ENCODE measurements at places on chromosomes 11 and 22.

DNA sequence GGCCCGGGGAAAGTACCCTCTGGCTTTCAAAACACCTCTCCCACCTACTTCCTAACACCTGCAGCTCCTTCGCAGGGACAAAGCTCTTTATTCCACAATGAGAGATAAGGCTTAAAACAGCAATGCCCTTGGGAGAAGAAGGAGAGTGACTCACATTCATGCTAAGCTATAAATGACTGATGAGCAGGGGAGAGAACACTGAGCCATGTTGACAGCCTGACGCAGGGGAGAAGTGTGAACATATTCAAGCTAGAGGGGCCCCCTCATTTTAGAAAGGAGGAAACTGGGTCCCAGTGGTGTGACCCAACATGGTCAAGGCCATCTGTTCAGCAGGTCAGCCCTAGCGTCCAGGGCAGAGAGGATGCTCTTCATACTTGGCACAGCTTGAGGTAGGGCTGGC, 171.8 kb downstream of the DSCAML1 start:
- no peak for DNase-seq
- H3K27ac ChIP-seq = no peak overlapping the region
- no peaks in the 10 kb centered on the region for H3K4me1 ChIP-seq

DNA sequence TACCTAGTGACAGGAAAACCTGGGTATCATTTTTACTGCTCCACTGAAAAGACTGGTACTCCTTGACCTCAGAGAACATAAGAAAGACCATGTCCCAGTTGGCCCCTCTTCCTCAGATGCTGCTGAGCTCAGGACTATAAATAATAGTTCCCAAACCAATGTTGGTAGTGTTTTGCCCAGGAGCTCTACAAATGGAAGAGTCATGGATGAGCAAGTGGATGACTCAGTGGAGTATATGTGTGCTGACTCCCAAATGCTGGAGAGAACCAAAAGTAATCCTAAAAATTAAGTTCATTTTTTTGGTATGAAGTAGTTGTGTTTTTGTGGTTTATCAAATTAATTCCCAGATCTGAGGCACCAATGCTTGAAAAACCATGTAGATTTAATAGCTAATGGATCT, 482.0 kb downstream of the KCNA4 start:
- H3K4me3 ChIP-seq = no peak overlapping the region
- H3K36me3 ChIP-seq = peaks cover 2% of the 10 kb centered on the region
- H3K27me3 ChIP-seq = no peaks in the 10 kb centered on the region
- no peaks in the 10 kb centered on the region for H3K4me1 ChIP-seq

- no peak overlapping the region for H3K27ac ChIP-seq
- H3K36me3 ChIP-seq = peaks cover 1% of the 10 kb centered on the region
- H3K4me1 ChIP-seq = no peaks in the 10 kb centered on the region
- H3K27me3 ChIP-seq = no peaks in the 10 kb centered on the region
These were observed 64.3 kb upstream of the ZC3H12C start for GRCh38 chr11:110028921-110029320.

DNA sequence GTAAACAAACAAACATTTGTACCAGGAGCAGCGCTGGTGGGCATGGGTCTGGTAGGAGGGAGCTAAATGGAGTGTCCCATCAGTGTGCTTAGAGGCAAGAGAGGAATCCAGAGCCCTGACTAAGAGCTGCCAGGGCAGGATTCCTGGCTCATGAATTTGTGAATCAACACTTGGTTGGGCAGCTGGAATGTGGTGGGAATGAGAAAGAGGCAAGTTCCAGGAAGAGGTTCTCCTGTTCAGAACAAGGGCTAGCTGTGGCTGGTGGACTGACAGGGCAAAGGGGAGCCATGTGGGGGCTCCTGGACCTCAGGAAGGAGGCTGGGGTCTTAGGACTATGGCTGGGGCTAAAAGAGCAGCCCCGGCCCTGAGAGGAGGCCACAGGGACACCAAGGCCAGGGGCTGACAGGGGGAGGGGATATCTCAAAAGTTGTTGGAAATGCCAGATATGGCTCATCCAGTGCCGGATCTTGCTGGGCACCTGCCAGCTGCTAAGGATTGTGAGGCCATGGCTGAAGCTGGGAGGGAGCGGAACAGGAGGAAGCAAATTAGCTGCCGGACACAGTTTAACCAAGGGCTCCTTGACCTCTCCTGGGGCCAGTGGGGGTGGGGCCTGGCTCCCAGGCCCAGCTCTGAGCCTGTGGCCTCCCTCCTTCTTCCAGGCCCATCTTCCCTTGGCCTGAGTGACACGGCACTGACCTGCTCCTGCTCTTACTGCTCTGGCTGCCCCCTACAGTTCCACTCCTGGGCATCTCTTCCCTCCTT, 14.6 kb upstream of the P2RY6 start:
- H3K27me3 ChIP-seq = peaks cover 10% of the 10 kb centered on the region
- H3K4me3 ChIP-seq = no peak overlapping the region
- H3K27ac ChIP-seq = no peak overlapping the region
- no peak for DNase-seq
- H3K4me1 ChIP-seq = no peaks in the 10 kb centered on the region

DNA sequence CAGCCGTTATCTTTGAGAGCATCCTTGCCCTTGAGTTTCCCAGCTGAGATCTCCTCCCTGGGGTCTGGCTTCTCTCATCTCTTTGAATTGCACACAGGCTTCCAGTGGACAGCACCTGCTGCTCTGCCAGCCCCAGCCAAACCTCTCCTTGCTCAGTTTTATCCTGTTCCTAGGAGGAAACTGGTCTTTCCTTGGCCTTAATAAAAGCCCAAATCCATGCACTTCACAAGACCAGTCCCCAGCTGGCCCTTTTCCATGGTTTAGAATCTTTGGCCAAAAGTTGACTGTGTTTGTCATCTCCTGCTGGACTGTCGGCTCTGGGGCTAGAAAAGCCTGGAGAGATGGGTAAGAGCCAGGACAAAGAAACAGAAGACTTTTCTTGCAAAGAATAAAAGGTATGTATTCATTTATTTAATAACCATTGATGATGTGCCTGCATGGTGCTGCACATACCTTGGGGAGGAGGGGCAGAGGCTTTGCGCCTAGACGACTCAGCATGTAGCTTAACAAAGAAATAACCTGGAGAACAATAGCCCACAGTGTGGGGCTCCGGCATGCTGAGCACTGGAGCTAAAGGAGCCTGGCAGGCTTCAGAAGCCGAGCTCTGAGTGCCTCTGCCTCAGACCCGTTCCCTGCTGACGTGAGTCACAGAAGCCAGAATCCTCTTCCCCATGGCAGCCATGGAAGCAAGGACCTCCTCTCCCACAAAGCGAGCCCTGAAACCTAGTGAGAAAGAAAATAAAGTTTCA, 319.3 kb upstream of the B3GAT1 start:
- no peak for DNase-seq
- no peak overlapping the region for H3K27ac ChIP-seq
- H3K4me3 ChIP-seq = no peak overlapping the region
- peaks cover 73% of the 10 kb centered on the region for H3K27me3 ChIP-seq
- H3K4me1 ChIP-seq = no peaks in the 10 kb centered on the region

- no peak for DNase-seq
- no peak overlapping the region for H3K4me3 ChIP-seq
- no peaks in the 10 kb centered on the region for H3K36me3 ChIP-seq
These were observed 13.9 kb upstream of the PAK1 start for GRCh38 chr11:77487790-77488189.

DNA sequence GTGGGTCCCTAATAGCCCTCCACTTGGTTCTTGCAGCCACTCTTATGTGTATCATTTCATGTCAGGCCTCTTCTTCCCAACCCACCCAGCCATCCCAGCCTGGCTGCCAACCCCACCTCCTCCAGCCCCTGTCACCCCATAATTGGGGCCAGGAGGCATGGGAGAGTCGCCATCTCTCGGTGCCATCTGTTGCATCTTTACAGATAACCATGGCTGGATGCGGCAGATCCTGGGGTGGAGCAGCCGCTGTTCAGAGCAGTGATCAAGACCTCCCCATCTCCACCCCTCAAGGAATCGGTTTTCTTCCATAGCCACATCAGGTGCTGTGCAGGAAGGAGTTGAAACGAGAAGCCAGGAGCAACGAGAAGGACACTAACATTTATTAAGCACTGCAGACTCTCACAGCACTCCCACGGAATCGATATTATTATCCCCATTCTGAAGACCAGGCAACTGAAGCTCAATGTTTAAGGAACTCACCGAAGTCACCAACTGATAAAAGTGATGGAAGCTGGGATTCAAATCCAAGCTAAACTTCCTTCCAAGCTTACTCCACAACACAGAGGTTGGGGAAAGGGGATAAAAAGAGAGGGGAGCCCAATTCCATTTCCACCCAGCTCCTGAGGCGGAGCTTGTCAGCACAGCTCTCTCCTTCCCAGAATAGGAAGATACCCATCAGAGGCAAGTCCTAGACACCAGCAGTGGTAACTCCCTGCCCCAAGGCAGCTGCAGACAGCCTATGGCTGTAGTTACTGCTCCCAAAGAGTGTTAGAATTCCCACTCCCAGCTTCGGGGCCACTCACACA, 2.7 kb downstream of the SLC43A1 start:
- peak overlapping the region; percentile 99 for H3K4me3 ChIP-seq
- peak overlapping the region; percentile 61 for H3K27ac ChIP-seq
- DNase-seq = no peak
- H3K4me1 ChIP-seq = peaks cover 27% of the 10 kb centered on the region

DNA sequence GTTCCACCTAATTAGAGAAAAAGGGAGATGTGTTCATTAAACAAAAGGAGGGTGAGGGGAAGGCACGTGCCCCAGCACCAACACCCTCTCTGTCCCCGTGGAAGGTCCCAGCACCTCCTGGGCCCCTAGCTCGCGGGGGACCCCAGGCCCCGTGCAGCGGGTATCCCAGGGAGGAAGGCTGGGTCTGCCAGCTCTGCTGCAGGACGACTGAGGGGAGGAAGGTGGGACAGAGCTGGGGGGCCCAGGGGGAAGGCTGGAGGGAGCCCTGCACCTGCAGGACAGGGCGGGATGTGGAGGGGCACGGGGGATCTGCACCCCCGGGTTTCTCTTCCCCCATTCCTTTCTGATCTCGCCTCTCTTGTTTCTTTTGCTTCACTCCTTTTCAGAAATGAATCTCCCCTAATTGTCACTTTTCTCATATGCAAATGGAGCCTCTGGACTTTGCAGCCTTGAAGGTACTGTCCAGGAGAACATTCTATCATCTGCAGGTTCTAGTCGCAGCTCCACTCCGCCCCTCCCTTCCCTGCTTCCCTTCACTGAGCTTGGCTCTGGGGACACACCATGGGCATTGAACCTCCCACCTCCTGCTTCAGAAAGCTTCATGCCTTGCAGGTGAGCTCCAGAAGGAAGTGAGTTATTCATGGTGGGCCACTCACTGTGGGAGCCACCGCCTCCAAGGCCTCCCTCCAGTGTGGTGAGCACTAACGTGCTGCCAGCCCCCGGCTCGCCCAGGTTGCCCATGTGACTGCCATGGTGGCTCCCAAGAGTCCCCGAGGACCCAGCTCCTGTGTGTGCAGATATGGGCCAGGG, 111.0 kb downstream of the ST3GAL4 start:
- no peak for DNase-seq
- peaks cover 2% of the 10 kb centered on the region for H3K36me3 ChIP-seq
- H3K27me3 ChIP-seq = no peaks in the 10 kb centered on the region
- peak overlapping the region; percentile 47 for H3K4me3 ChIP-seq
- H3K4me1 ChIP-seq = peaks cover 21% of the 10 kb centered on the region

GRCh38 chr11:17930544-17931125, 82.2 kb downstream of the SERGEF start:
- peaks cover 16% of the 10 kb centered on the region for H3K36me3 ChIP-seq
- no peaks in the 10 kb centered on the region for H3K27me3 ChIP-seq
- peaks cover 7% of the 10 kb centered on the region for H3K4me1 ChIP-seq
- no peak overlapping the region for H3K27ac ChIP-seq

- peaks cover 16% of the 10 kb centered on the region for H3K27me3 ChIP-seq
- H3K36me3 ChIP-seq = no peaks in the 10 kb centered on the region
- no peak for DNase-seq
- H3K4me1 ChIP-seq = no peaks in the 10 kb centered on the region
- H3K4me3 ChIP-seq = no peak overlapping the region
These were observed 24.4 kb upstream of the FSHB start for GRCh38 chr11:30206249-30206996.

DNA sequence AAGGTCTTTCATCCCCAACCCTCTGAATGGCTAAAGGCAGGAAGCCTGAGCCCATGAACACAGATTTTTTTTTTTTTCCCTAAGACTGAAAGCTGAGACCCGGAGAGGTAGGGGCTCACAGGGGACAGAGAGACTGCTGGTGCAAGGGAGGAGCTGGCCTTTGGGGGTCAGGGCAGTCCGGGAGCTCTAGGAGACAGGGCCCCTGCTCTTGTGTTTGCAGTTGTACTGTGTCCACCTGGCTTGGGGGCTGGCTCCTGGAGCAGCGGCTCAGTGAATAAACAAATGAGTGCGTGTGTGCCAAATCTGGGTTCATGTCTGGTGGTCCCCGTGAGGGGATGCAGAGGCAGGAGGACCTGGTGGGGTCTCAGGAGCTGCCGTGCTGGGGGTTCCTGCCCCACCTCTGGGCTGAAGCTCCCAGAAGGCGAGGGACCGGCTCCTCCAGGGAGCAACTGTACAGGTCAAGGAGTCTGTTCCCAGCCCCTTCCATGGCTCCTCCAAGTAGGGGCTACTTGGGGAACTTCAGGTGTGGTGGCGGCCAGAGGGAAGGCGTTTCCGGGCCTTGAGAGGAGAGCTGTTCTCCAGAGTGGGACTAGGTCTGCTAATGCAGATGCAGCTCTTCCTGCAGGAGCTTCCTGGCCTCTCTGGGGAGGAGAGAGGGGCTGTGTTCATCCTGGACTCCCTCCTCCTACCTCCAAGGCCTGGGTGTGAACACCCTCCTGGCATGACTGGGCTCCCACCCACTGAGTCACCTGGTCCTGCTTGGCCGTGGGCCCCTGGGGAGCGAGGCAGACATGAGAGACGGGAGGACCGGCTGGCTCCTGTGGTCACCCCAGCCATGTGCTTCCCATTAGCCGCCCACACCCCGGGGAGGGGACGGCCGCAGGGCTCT, 57.6 kb downstream of the FBXO7 start:
- no peaks in the 10 kb centered on the region for H3K36me3 ChIP-seq
- peaks cover 6% of the 10 kb centered on the region for H3K4me1 ChIP-seq
- H3K27me3 ChIP-seq = peaks cover 46% of the 10 kb centered on the region
- H3K4me3 ChIP-seq = no peak overlapping the region

DNA sequence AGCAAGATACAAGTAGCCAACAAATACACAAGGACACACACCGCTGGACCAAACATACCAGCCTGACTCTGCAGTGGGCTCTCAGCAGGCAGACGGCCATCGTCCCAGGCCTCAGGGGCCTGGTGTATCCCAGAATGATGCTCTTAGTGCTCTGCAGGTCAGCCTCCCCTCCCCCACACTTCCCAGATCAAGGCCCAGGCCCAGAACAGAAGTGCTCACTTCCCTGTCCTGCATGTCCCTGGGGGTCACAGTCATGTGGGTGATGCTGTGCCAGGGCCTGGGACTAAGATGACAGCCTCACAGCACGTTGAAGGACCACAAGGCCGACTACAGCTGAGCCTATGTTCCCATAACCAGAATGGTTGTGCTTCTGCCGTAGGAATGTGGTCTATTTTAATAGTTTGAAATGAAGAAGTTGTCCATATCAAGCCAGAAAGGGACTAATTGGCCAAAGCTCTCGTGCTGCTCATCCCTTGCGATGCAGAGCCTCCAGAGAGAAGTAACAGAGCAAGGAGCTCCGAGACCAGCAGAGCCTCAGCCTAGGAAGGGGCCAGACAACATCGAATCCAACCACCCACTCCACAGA, 48.6 kb downstream of the GAB4 start:
- no peak for DNase-seq
- H3K27me3 ChIP-seq = peaks cover 10% of the 10 kb centered on the region
- no peak overlapping the region for H3K4me3 ChIP-seq
- H3K27ac ChIP-seq = no peak overlapping the region
- H3K36me3 ChIP-seq = no peaks in the 10 kb centered on the region
- H3K4me1 ChIP-seq = no peaks in the 10 kb centered on the region
